ENCODE measurements at places on chromosomes 16 and 17. TPM values are rescaled to one million over a fixed set of nuclear protein-coding genes. Genes with fewer than 3 reads are reported as not detected.

DNA sequence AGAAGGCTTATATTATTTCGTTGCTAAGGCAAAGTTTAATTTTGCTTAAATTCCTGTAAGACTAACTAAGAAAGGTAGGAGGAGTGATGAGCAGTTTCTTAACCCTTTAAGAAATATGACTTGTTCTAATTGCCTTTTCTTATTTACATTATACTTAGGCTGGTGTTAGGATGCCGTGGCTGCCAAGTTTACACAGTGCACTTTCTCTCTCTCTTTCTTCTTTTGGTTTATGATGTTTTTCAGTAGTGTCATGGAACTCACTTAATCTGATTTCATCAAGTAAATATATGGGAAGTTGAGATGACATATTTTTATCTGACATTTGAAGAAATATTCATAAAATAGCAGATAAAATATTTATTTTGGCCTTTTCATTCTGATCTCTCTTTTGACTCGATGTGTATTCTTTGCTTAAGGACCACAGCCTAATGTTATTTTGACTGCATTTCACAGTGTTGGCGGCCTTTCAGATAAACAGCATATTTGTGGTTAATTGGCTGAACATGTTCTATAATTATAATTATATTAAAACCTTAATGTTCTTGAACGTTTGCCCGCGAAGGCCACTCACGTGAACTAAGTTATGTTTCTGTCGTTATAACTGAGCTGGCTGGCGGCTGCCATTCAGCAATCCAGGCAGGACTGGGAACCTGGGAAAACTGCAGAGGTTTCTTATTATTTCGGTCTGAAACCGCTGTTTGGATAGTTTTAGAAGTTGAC, 191.6 kb downstream of the WWOX start:
- no peaks in the 10 kb centered on the region for H3K4me1 ChIP-seq
- no peak overlapping the region for H3K27ac ChIP-seq
- DNase-seq, result no peak
- no peak overlapping the region for H3K4me3 ChIP-seq
- H3K27me3 ChIP-seq, result no peaks in the 10 kb centered on the region
- H3K36me3 ChIP-seq, result no peaks in the 10 kb centered on the region

GRCh38 chr16:86289304-86289703, 221.0 kb upstream of the FOXF1 start:
- DNase-seq, result no peak
- H3K27ac ChIP-seq, result no peak overlapping the region
- no peak overlapping the region for H3K4me3 ChIP-seq
- H3K4me1 ChIP-seq, result no peaks in the 10 kb centered on the region
- peaks cover 74% of the 10 kb centered on the region for H3K27me3 ChIP-seq

DNA sequence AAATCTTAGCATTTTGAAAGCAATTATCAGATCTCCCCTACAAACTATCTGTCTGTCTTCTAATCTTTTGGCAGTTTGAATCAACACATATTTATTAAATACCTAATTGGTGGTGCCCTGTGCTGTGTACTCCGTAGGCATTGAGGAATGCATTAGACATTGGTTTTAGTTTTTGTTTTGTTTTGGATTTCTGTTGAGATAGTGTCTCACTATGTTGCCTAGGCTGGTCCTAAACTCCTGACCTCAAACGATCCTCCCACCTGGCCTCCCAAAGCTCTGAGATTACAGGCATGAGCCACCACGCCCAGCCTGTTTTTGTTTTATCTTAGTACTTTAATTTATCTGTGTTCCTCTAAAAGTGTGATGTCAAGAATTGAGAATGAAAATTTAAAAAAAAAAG, 124.8 kb upstream of the RBL2 start:
- no peak for DNase-seq
- no peak overlapping the region for H3K4me3 ChIP-seq
- no peaks in the 10 kb centered on the region for H3K36me3 ChIP-seq
- no peaks in the 10 kb centered on the region for H3K27me3 ChIP-seq
- H3K4me1 ChIP-seq, result no peaks in the 10 kb centered on the region

- no peak overlapping the region for H3K4me3 ChIP-seq
- H3K4me1 ChIP-seq, result peaks cover 35% of the 10 kb centered on the region
- H3K27me3 ChIP-seq, result no peaks in the 10 kb centered on the region
- H3K27ac ChIP-seq, result no peak overlapping the region
- H3K36me3 ChIP-seq, result no peaks in the 10 kb centered on the region
- DNase-seq, result no peak
These were observed 38.2 kb downstream of the PSME3IP1 start for GRCh38 chr16:57147381-57148221.

- peak overlapping the region; percentile 95 for H3K27ac ChIP-seq
- H3K27me3 ChIP-seq, result no peaks in the 10 kb centered on the region
- no peak for DNase-seq
- H3K4me1 ChIP-seq, result peaks cover 95% of the 10 kb centered on the region
- peaks cover 3% of the 10 kb centered on the region for H3K36me3 ChIP-seq
These were observed 18.9 kb downstream of the RARA start for GRCh38 chr17:40327735-40328385.

DNA sequence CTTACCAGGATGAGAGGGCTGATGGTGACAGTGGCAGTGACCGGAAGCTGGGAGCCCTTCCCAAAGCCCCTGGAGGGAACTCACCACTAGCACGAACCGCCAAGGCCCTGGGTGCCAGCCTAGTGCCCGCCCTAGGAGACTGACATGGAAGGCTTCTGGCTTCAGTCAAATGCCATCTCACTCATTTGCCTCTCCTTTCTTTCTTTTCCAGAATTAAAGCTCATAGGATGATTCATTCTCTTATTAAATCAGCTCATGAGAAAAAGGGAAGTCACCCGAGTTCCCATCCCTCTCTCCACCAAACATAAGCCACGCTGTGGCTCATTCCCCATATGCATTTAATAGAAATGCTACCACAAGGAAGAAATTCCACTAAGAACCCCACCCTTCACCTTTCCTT, 12.1 kb downstream of the CUEDC1 start:
- no peak overlapping the region for H3K27ac ChIP-seq
- peaks cover 26% of the 10 kb centered on the region for H3K27me3 ChIP-seq
- no peak overlapping the region for H3K4me3 ChIP-seq
- DNase-seq, result no peak
- H3K36me3 ChIP-seq, result no peaks in the 10 kb centered on the region

The ST6GALNAC2 gene
- 1.2 TPM for total RNA-seq

The CDH13 gene
- not detected for total RNA-seq

The EMP2 gene
- 0.07 TPM for total RNA-seq
